Renal pelvis (tissue), 12 donors: ENCODE measurements at places on chromosomes 2 and 18. TPM values are rescaled to one million over a fixed set of nuclear protein-coding genes. Genes with fewer than 3 reads are reported as not detected.

- no peak for DNase-seq
These were observed 41.4 kb upstream of the EML4 start for GRCh38 chr2:42127425-42128424.

DNA sequence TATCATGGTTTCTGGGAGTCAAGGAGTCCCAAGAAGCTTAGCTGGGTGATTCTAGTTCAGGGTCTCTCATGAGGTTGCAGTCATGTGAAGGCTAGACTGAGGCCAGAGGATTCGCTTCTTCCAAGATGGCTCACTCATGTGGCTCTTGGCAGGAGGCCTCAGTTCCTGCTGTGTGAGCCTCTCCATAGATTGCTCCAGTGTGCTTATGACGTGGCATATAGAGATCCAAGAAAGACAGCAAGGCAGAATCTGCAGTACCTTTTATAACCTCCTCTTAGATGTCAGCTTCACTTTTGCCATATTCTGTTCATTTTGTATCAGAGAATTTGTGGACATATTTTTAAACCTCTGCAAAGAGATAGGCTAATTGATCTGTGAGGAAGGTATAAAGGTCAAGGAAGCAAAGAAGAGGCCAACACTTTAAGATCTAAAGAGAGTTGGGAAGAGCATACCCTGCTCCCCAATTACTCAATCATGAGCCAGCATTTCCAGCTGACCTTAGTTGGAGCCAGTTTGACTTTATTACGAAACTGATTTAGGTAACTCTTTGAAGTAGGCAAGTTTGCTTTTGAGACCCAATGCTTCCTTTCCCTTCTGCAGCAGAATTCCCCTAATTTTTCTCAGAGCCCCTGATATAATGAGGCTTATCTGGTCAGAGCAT lies 134.7 kb downstream of the EML6 start:
- DNase-seq: no peak

GRCh38 chr18:23578891-23579653 lies 7.2 kb downstream of the NPC1 start:
- no peak for DNase-seq

DNA sequence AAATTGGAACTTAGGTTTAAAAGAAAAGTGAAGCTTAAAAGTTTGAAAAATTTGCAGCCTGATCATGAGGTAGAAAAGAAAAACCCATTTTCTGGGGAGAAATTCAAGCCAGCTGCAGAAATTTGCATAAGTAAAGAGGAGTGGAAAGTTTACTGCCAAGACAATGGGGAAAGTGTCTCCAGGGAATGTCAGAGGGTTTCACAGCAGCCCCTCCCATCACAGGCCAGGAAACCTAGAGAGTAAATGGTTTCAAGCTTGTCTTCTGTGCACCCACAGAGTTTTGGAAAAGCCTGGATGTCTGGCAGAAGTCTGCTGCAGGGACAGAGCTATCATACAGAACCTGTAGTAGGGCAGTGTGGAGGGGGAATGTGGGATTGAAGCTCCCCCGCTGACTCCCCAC lies 254.0 kb upstream of the FSIP2 start:
- no peak for DNase-seq

The FSIP2 gene
- 2.4 TPM for polyA plus RNA-seq
